ENCODE measurements at places on chromosomes 3 and 15.

- no peak for DNase-seq
Observed at GRCh38 chr15:40277471-40277870, 5.4 kb downstream of the ANKRD63 start.

DNA sequence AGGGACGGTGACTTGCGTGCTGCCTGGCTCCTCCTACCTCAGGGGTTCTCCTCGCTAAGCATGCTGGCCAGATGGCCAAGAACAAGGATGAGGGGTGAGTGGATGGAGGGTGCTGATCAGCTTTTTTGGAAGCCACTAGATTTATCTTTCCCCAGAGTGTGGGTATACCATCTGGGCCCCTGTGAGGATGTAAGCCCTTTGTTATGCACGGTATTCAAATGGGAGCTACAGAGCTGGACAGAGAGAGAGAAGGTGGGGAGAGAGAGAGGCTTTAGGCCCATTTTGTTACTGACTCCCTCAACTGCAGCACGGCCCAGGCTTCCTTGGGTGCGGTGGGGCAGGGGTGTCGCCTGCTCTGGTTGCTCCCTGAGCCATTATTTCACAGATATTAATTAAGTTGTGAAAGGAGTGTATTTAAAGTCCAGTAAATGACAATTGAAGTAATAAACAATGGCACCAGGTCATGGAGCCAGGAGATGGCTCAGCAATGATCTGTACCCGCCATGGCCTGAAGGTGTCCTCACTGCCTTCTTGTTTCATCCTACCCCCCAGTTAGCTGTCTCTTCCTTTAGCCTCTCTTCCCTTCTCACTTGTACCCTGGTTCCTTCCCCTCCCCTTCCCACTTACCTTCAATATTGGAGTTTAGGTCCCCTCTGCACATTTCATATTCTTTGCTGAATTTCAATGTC lies 158.0 kb downstream of the CLSTN2 start:
- DNase-seq = no peak

DNA sequence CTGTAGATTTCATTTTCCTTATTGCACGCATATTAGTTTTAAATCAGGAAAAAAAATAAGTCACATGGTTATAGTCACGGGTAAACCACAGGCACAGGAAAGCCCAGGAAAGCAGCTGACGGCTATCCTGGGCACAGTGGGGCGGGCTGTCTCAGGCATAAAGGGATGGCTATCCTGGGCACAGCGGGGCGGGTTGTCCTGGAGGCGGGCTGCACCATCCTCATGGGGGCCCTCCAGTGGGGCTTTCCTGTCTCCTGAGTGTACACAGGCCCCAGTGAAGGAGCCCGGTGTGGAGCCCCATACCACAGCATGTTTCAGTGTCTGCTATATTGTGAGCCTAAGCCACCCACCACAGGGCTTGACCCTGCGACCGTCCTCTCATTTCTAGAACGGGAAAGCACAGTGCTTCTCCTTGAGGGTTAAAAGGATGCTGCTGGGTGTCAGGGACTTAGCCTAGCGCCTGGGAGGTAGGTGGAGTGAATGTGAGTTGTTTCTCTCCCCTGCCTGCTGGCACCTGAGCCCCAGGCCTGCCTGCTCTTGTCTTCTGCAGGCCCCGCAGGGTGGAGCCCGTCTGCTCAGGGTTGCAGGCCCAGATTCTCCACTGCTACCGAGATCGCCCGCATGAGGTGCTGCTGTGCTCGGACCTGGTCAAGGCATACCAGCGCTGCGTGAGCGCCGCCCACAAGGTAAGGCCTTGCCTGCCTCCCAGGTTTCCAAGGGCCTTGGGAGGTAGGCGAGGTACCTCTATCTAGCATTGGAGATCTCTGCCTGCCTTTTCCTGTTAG lies 25.9 kb upstream of the PLXNA1 start:
- no peak for DNase-seq

GRCh38 chr15:92763459-92763858 lies 107.9 kb upstream of the FAM174B start:
- DNase-seq = no peak

GRCh38 chr3:19877656-19878055 lies 56.4 kb downstream of the EFHB start:
- no peak for DNase-seq

- DNase-seq = no peak
Observed at GRCh38 chr3:102189956-102190723, 244.7 kb upstream of the ZPLD1 start.

- no peak for DNase-seq
Observed at GRCh38 chr3:196096382-196096953, 14.6 kb upstream of the TFRC start.

GRCh38 chr3:163391407-163392181 lies 1686.7 kb downstream of the SI start:
- no peak for DNase-seq

GRCh38 chr3:42601896-42602581 lies 1.6 kb downstream of the NKTR start:
- DNase-seq = no peak
